ENCODE measurements at places on chromosomes 6 and 20.

GRCh38 chr6:45712076-45712475 lies 303.6 kb downstream of the CLIC5 start:
- DNase-seq = no peak

- DNase-seq = no peak
Observed at GRCh38 chr20:41696428-41696827, 78.3 kb upstream of the CHD6 start.

- DNase-seq = no peak
Observed at GRCh38 chr20:47350181-47350550, 6.3 kb downstream of the ZMYND8 start.

DNA sequence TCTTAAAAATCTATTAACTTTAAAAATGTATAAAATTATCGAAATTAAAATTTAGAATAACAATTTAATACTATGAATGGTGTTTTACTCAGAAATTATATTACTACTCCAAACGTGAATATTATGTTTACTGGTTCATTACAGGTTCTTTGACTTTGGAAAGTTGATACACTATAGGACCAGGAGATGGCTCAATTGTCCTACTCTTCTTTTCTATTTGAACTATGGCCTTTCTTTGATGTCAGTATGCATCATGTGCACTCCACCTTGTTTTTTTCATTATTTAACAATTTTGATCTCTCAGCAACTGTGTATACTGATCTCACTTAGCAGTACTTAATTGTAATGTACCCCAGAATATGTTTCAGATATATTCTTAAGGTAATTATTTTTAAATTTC lies 391.5 kb upstream of the MANEA start:
- DNase-seq = no peak

GRCh38 chr20:57390604-57391438 lies at the start of gene RBM38:
TSS of gene RBM38 (plus strand) at chr20:57391396. CDS start at chr20:57391582, 186 bp downstream.
- DNase-seq = peak; percentile 25

DNA sequence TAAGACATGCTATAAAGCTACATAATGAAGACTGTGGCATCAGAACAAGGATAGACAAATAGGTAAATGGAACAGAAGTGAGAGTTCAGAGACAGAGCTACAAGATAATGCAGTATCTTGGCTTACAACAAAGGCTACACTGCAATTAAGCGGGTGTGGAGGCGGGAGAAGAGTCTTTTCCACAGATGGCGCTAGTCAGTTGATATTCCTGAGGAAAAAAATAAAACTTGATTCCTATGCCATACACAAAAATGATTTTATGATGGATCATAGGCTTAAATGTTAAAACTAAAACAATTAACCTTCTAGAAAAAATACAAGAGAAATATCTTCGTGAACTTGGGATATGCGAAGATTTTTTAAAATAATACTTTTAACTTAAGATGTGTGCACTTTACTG lies 31.0 kb downstream of the RIN2 start:
- DNase-seq = no peak

All from DMS79 treated with DMSO at 0.1 percent for 48 hours (cell line).